T-helper 1 cell treated with Interleukin-12 subunit alpha and Interleukin-12 subunit beta and Interleukin-4 antibody, amounts not matched to agents 30 ng/mL and 1 ng/mL, for 36 hours (primary cell): ENCODE measurements at places on chromosomes 2 and 18. TPM values are rescaled to one million over a fixed set of nuclear protein-coding genes. Genes with fewer than 3 reads are reported as not detected.

The LYPD6B gene
- not detected in 2 replicates for total RNA-seq

The FER1L5 gene
- not detected in 2 replicates for total RNA-seq

The DES gene
- total RNA-seq: not detected in 2 replicates

The ABCB11 gene
- total RNA-seq: 0.05 TPM in 1 of 2 replicates, not detected in the other

The ANKRD62 gene
- not detected in 2 replicates for total RNA-seq

The C1GALT1C1L gene
- total RNA-seq: 0.17 TPM in 1 of 2 replicates, not detected in the other

The PROM2 gene
- 0.78 and 1.4 TPM in 2 replicates for total RNA-seq

The CHRNG gene
- total RNA-seq: not detected in 2 replicates

The POU3F3 gene
- total RNA-seq: not detected in 2 replicates

The DHRS9 gene
- 0.12 TPM in 1 of 2 replicates, not detected in the other for total RNA-seq

The CDK5R2 gene
- total RNA-seq: not detected in 2 replicates

The PRKAG3 gene
- total RNA-seq: not detected in 2 replicates

The GRB14 gene
- total RNA-seq: not detected in 2 replicates

The REG3A gene
- total RNA-seq: not detected in 2 replicates

The LCT gene
- 0.49 and 0.74 TPM in 2 replicates for total RNA-seq

The NDC80 gene
- 48.9 and 51.3 TPM in 2 replicates for total RNA-seq

The DSG1 gene
- not detected in 2 replicates for total RNA-seq

The KANSL1L gene
- 5.4 and 6.1 TPM in 2 replicates for total RNA-seq
